8988T (cell line): ENCODE measurements at places on chromosomes 5 and 9.

GRCh38 chr5:14035859-14036503 lies 91.5 kb upstream of the DNAH5 start:
- DNase-seq = peak; percentile 75

DNA sequence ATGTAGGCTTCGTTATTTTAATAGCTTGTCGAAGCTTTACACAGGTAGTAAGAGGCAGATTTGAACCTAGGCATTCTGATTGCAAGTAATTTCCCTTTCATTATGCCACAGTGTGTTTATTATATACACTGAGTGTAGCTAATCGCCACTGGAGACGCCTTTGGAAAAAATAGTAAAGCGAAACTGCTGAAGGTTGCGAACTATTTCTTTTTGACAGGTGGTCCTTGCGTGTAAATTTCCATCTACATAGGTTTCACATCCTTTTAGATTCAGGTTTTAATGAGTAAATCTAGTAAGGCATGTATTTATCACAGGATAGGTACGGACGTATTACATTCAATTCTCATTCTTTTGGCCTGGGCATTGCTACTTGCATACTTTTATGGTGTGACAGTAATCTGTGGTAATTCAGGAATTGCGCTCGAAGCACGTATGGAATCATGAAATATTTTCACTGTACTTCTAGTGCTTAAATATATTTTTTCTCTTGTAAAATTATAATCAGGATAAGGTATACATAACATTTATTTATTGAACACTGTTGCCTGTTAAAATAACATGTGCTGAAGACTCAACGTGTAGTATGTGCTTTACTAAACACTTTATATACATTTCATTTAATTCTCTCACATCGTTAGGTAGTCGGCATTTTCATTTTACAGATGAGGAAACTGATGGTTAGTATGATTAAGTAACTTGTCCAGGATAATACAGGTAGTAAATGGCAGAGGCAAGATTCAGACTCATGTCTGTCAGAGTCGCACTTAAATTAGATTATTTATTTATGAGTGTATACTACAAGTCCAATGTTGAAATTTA lies 1.8 kb downstream of the MARCHF6 start:
- no peak for DNase-seq

- no peak for DNase-seq
Observed at GRCh38 chr9:4024281-4024777, 275.5 kb downstream of the GLIS3 start.

DNA sequence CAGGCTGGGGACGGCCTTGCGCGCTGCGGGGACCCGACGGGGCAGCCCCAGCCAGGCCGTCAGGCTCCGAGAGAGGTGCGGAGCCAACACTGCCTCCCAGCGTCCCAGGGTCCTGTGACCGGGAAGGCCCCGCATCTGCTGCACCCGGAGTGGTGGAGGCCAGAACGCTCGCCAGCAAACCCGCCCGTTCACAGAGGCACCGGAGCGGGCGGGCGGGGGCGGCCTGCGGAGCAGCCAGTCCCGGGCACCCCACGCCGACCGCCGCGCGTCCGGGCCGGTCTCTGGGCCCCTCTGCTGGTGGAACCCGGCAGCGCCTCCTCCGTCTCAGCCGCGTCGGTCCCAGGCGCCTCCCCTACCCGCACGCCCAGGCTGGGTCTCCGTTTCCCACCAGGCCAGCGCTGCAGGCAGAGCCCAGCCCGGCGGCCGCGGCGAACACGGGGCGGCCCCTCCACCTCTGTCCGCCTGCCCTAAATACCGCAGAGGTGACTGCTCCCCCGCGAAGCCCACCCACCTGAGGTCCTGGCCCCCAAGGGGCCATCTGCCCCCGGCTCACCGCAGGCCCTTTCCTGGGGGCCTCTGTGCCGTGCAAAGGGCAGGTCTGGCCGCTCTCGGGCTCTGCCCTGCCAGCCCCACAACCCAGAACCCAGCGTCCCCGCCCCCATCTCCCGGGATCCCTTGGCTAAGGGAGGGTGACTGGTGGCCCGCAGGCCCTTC lies 15.9 kb downstream of the EXD3 start:
- DNase-seq = no peak

DNA sequence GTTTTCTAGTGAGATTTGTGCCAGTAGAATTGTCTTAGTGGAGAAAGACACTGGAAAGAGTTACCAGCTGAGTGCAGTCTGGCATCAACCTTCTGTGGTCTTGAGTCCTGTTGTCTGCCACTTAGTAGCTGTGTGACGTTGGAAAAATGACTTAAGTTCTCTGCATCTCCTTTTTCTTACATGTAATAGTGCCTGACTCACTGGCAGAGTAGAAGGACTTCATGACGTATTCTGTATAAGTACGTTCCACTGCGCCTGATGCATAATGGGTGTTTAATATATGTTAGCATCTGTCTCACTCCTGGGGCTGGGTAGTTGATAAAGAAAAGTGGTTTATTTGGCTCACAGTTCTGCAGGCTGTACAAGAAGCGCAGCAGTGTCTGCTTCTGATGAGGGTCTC lies 144.8 kb downstream of the ST8SIA4 start:
- DNase-seq = no peak

- DNase-seq = no peak
Observed at GRCh38 chr5:96755851-96756250, 51.9 kb downstream of the ERAP1 start.

DNA sequence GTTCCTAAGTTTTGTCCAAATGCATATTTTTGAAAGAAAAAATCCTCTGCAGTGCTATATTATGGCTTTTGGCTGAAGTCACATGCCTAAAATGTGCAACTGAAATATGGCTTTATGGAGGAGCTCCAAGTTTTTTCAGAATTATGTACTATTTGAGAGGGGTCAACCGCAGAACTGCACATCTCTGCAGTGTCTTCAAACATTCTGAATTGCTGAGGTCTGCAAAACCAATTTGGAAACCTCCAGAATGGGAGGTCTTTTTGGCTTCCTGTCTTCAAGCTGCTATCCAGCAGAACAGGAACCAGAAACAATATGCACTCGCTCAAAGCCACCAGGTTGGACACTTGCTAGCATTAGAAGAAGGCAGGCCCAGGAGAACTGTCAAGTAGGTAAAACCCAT lies 376.0 kb upstream of the PAPPA start:
- no peak for DNase-seq

- DNase-seq = peak; percentile 38
Observed at GRCh38 chr5:9557696-9558095, 11.8 kb upstream of the SEMA5A start.

DNA sequence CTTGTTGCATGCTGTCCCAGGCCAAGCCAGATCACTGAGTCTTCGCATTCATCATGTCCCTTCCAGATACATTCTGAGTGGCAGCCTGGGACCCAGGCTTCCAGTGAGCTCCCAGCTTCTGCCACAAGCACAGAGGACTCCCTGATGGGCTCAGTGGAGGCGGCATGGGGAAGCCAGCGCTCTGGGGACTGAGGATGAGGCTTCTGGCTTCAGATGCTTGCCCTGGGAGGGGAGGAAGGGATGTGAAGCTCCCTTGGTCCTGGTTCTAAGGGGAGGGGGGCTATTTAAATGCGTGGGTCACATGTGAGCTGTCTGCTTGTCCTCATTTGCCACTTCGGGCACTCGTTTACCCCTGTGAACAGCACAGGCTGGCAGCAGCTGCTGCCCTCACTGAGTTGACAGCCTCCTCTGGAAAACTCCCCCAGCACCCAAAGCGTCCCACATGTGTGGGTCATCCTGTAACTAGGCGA lies 174.0 kb downstream of the NR3C1 start:
- no peak for DNase-seq

GRCh38 chr9:13213337-13213736 lies 66.2 kb downstream of the MPDZ start:
- DNase-seq = no peak

DNA sequence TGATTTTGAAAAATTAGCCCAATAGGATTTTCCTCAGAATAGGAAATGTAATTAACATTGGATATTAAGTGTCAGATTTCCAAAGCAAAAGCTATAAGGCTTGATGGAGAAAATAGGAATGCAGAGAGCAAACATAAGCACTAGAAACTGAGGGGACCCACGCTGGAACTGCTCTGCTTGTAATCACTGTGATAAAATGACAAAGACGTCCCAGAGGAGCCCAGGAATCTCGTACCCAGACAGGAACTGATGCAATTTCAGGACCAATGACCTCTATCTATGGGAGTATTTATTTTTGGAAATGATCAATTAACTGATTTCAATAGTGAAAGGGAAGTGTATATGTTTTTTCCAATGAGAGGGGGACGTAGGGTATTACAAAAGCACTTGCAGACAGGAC lies 714.5 kb upstream of the WWC1 start:
- no peak for DNase-seq

GRCh38 chr5:135245521-135246499 lies 153.2 kb downstream of the MACROH2A1 start:
- no peak for DNase-seq

- DNase-seq = no peak
Observed at GRCh38 chr9:121273064-121273775, 5.3 kb downstream of the GSN start.

DNA sequence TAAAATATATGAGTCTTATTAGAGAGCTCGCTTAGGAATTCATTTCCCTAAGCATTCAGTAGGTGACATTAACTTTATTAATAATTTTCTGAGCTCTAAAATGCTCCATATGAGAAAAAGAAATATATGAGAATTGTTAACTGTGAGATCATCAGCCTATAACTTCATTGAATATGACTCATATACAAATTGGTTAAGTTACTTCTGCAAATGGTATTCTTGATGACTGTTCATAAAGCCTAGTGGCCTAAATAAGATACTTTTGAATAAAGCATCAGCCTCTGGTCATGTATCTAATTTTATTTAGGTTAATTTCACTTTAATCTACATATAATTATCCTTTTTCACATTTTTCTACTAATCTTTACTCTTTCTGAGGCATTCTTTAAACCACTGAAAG lies 710.2 kb upstream of the ACO1 start:
- no peak for DNase-seq

DNA sequence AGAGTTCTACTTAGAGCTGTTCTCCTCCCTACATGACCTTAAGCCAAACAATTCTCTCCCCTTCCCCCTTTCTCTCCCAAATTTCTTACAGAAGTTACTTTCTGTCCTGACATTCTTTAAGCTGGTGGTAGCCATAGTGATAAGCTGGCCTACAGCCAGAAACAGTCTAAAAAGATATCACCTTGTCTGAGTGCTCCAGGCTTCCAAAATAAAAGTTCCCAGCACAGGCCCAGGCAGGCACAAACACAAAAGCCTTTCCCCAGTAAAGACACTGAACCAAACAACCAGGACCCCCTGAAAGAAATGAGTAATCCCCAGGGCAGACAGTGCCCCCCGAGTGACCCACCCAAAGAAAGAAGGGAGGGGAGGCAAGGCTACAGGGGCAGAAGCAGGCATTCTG lies 19.2 kb downstream of the SIL1 start:
- no peak for DNase-seq

GRCh38 chr9:16542290-16542689 lies 328.2 kb downstream of the BNC2 start:
- DNase-seq = no peak

- DNase-seq = no peak
Observed at GRCh38 chr9:110290001-110290400, 33.7 kb upstream of the TXN start.

DNA sequence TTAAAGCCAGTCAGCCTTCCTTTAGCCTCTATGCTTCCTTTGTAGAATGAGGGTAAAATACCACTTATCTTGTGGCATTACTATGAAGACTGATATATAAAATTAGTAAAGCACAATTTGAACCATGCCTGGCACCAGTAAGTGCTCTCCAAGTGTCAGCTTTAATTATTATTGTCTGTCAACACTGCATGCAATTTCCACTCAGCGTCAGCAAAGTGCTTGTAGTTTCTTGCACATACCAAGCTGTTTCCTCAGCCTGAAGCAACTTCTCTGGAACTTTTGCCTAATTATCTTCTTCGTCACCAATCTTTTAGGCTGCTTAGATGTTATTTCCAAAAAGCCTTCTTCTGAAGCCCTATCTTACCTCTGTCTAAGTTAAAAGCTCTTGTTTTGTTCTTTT lies 177.3 kb downstream of the CDC42SE2 start:
- no peak for DNase-seq

DNA sequence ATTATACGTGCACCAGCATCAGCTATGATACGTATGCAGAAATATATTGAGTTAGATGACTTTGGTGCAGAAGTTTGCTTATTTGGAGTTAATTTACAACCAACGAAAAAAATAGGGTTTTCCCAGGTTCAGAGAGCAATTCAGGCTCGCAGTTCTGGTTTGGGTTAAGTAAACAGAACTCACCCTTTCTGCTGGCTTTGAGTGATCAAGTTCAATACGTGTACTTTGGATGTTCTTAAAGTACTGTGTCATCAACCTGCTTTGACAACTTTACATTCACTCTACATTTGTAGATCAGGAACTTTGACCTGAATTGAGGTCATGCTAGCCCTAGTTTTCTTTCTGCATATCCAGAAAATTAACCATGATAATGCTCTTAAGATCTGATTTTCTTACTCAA lies 40.7 kb downstream of the ACOT12 start:
- no peak for DNase-seq

DNA sequence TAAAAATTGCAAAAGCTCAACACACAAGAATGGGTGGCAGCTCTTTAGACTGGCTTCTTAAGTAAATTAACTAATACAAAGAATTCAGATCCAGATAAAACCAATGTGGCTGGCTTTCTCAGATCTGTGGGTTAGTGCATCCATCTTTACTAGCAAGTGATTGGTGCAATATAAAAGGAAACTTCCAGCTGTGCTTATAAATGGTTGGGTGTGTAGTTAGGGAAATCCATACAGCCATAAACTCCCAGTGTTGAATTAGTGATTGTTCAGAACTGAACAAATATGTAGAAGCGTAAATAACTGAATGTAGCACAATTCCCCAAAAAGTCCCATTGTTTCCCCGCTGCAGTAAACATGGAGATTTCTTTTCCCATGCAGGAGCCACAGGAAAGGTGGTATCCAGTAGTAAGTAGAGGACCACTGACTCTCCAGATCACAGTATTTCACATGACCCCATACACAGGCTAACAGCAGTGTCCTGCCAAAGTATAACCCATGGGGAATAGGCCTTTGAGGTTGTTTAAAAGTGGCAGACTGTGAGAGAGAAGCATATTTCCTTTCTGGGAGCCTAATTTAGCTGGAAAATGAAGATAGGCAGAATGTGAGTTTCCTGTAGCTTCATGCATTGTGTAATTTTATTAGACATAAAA lies 173.1 kb upstream of the SLC12A2 start:
- no peak for DNase-seq

GRCh38 chr9:17462869-17463464 lies 115.9 kb upstream of the SH3GL2 start:
- no peak for DNase-seq

DNA sequence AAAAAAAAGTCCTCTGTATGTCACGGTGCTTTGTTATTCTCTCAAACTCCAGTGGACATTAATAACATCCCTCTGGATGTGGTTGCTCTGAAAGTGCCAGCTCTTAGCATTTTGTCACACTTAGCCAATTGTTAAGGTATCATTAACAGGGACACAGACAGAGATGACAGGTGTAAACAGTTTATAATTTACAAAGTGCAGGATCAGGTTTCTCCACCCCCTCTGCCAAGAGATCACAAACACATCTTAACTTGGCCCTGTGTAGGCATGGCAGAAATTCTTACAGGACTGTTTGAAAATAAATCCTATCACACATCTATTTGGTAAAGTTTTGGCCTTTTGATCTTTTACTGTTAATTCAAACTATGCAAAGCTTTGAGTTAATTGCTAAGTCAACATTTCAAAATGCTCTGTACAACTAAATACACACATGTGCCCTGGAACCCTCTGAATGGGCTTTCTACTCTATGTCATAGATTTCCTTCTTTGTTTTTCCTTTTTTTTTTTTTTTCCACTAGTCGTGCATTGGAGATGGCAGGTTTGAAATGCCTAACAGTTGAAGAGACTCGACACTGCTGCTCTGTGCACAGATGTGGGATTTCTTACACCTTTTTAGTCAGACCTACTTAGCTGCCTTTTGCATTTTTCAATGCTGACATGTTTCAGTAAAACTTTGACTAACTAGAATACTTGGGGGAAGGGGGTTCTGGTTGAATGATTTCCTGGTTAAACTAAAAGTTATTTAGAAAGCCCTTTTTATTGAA lies 41.7 kb downstream of the SEMA6A start:
- no peak for DNase-seq
